ENCODE measurements at places on chromosomes 1 and 21. TPM values are rescaled to one million over a fixed set of nuclear protein-coding genes. Genes with fewer than 3 reads are reported as not detected.

DNA sequence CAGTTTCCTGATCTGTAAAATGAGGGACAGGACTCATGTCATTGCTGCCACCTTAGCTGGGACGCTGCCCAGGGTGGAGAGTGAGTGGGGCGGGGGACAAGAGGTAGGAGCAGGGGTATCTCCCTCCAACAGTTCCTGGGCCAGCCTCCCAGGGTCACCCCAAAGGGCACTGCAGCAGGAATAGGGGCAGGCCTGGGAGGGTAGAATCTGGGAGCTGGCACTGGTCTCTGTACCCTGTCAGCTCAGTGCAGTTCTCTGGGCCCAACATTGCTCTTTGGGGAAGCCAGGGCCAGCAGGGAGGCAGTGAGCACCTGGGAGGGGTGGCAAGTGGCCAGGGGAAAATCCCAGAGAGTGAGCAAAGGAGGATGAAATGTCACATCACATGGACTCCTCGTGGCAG, 55.8 kb downstream of the ELK4 start:
- DNase-seq: no peak

DNA sequence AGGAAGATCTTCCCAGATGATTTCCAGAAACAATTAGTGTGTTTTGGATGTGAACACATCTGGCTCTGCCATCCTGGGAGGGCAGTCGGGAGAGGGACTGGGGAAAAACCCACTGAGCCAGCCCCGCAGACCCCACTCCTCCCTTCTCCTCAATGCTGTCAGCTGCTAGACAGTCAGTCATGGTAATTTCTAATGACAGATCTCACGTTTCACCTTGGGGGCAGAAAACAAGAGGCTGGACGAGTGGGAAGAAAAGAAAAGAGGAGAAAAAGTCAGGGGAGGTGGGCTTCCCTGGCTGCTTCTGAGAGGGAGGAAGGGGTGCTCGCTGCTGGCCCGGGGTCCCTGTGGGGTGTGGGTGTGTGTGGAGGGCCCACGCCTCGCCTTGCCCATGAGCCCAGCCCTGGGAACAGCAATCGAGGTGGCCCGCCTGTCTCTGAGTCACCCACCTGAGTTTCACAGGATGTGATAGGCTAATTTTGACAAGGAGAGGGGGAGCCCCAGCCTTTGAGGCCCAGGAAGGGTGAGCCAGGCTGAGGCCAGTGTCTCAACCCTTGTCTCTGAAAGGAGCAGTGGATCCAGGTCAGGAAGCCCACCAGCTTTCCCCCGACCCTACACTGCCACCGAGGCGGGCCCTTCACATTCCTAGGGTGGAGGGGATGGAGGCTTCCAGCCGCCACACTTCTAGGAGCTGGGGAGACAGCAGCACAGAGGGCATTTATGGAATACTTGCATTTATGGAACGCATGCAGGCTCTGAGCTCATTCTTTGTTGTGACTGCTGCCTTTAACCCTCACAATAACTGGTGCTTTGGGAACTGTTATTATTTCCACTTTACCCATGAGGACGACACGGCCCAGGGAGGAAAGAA, 49.1 kb upstream of the IFNLR1 start:
- no peak for DNase-seq

DNA sequence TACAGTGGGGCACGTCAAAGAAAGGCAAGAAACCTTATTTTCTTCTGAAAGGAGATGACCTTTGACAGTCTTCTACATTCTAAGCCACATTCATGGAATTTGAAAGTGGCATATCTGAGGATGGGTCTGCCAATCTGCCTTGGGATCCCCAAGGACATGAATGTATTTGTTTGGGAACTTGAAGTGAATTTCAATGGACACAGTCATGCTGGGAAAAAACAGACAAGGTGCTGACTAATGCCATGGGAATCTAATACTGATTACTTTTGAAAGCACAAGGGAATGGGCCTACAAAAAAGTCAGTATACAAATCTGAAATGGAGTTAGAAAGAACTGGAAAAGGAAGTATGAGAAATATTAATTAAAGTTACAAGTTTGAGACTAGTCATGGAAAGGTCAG, 128.8 kb downstream of the KCNJ6 start:
- DNase-seq: peak; percentile 53

- no peak for DNase-seq
Observed at GRCh38 chr1:68331117-68331865, 99.0 kb upstream of the WLS start.

GRCh38 chr1:234768171-234768568, 158.2 kb upstream of the IRF2BP2 start:
- no peak for DNase-seq

DNA sequence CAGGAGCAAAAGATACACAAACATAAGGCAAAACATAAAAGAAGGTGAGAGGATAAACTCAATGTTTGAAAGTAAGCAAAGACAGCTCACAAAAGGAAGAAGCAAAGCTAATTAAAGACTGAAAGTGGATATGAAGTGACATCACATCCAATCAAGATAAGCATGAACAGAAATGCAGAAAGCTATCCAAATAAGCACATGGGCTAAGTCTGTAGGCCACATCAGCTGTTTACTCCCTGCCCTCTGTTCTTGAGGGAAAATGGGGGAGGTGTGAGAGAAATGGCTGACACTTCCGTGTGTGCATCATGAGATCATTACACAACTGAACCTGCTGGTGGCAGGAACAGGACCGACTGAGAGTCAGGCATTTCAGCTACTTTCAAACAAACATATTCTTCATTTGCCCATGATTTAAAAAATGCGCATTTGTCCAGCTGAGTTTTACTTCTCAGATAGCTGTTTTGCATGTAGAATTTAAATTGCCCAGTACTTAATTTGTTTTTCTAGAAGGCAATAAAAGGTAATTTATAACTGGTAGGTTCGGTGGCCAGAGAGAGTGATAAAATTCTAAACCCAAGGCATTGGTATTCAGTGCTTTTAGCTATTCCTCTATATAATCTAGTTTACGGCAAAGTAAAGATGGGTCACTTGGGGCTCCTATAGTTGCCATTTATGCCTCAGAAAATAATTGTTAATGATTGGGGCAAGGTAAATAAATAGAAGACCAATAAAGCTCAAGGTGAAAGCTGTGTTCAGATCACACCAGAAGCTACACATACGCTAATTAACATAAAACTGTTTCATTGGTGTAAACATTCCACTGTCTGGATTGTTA, 27.2 kb upstream of the MAN1A2 start:
- DNase-seq: peak; percentile 25

GRCh38 chr1:117783606-117784396, 145.6 kb downstream of the GDAP2 start:
- no peak for DNase-seq

- no peak for DNase-seq
Observed at GRCh38 chr1:64072089-64072793, 131.2 kb upstream of the UBE2U start.

DNA sequence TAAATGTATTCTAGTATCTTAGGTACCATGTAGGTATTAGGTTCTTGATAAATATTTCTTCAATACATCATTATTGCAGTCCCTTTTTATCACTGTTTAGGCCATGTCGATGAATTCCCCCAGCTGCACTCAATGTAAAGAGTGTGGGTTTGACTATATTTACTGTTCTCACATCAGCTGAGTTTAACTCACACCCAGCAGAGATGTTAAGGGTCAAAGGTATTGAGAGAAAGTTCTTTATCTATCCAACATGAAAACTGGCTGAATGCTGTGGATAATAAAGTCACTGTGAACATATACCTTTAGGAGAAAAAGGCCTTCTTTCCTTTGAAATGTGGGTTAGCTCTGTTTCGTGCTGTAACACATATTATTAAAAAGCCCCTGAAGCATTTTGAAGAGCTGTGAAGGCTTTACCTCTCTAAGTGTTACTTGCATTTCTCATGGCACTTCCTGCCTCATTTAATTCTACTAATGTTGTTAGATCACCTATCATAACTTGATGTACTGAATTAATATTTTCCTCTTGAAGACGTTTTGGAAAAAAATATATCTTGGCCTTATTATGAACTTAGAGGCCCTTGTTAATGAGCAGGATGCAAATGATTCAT, 19.1 kb upstream of the LYST start:
- no peak for DNase-seq

GRCh38 chr1:159992161-159992560, 38.1 kb upstream of the SLAMF9 start:
- DNase-seq: no peak

DNA sequence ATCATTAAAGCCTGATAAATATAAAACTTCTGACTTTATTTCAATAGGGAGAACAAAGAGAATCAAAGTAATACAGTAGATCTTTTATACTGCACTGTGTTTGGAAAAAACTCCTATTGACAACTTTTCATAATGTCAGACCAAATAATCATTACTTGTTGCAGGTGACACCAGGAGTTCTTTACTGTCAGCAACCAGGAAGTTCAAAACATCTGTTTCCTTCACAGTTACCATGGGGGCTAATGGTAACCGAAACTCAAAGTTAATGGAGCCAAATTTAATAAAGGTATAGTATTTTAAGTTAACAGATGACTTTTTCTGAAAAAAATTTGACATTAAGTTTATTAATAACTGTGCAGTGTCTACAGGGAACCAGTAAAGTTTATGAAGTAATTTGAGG, 10.6 kb downstream of the EFCAB7 start:
- no peak for DNase-seq

DNA sequence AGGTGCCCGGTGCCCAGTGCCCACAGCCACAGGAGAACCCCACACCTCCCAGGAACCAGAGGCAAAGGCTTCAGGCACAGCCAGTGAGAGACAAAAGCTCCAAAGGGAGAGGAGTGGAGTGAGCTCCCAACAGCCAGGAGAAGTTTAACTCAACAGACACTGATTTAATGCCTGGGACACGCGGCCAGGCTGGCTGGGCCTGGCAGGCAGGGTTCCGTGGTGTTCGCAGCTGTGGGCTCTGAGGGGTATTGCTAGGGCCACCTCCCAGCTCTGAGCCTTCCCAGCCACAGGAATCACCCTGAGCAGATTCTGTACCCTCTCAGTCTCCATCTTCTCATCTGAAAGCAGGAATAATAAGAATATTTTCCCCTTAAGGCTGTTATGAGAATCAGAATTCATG, 222.5 kb downstream of the NPHP4 start:
- DNase-seq: no peak

DNA sequence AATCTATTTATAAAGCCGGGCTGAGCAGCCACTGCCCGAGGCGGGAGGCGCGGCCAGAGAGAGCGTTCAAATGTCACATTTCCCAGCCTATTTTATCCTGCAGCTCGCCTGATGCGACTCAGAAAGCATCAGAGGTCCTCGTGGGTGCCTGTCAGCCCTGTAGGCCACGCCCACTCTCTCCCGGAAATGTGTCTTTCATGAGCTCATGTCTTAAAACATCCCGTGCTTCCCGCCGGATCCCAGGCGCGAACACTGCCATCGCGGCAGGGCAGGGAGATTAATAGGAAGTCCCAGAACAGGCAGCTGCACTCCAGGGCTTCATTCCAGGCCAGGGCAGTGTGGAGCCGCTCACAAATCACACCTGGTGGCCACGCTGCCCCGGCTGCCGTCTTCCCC, 117.5 kb downstream of the PRDM16 start:
- DNase-seq: no peak

GRCh38 chr21:14403681-14404318, 20.9 kb upstream of the HSPA13 start:
- DNase-seq: peak; percentile 2

DNA sequence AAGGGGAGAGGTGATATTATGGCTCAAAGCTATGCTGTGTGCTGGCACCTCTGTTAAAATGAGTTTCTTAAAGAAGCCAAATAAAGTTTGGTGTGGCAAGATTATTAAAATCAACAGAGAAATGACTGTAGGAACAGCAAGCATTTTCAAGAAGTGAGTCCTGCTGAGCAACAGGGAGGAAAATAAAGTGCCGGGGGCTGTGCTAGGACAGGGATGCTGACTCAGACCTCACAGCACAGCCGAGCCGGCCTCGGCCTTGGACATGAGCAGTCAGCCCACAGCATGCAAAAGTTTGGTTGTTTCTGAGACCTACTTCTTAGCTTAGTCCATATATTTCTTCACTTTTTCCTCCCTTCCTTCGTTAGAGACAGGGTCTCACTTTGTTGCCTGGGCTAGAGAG, 19.2 kb downstream of the CNIH3 start:
- no peak for DNase-seq

GRCh38 chr1:19651141-19651737, 7.1 kb downstream of the NBL1 start:
- DNase-seq: peak; percentile 46

DNA sequence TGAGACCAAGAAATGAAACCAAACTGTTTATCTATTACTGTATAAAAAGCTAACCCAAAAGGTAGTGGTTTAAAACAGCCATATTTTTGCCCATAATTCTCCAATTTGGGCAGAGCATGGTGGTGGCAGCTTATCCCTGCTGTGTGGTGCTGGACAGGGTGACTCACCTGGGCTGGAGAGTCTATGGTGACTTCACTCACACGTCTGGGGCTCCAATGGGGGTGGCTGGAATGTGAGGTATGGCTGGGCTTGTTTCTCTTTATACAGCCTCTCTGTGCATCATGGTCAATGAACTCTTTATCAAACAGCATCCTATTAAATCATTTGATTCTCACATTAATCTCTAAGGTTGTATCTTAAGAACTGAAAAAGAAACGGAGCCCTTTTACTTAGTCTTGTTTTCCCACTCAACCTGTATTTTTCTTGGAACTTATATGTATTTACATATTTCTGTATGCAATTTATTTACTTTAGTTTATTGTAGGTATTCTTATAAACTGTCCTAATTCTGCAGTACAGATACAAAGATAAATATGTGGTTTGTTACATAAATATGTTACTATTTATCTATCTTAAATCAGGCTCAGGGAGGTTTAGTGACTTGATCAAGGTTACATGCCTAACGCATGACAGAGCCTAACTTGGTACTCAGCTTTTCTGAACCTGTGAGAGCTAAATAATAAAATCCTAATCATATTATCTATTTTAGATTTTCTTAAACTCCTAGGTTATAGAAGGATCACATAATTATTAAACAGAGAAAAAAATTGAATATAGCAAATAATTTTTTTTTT, 37.5 kb upstream of the WLS start:
- peak; percentile 28 for DNase-seq

- no peak for DNase-seq
Observed at GRCh38 chr1:12345350-12346217, 115.8 kb downstream of the VPS13D start.

GRCh38 chr1:208944981-208945451, 638.5 kb upstream of the CAMK1G start:
- no peak for DNase-seq

DNA sequence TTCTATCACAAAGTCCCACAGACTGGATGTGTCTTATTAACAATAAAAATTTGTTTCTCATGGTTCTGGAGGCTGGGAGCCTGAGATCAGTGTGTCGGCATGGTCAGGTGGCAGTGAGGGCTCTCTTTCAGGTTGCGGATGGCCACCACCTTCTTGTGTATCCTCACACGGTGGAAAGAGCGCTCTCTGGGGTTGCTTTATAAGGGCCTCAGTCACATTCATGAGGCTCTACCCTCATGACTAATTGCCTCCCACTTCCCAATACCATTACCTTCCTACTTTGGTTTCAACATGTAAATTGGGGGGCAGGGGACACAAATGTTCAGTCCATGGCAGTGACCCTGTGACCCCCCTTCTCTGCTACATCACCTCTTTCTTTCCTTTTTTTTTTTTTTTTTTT, 20.7 kb upstream of the MX1 start:
- no peak for DNase-seq

Gene NCAM2
- not detected for polyA plus RNA-seq

Gene SV2A
- 0.13 TPM for polyA plus RNA-seq

Gene S1PR1
- 0.07 TPM for polyA plus RNA-seq

Gene MAP10
- 2.5 TPM for polyA plus RNA-seq

Gene CD1E
- not detected for polyA plus RNA-seq

Gene PLA2G2D
- not detected for polyA plus RNA-seq

Gene SNAPIN
- polyA plus RNA-seq: 52.6 TPM

Measured in A549 (cell line).